Fibroblast of skin of scalp (primary cell): ENCODE measurements at places on chromosomes 4 and X.

- DNase-seq: peak; percentile 78
Observed at GRCh38 chr4:150056569-150056968, 21.7 kb upstream of the DCLK2 start.

DNA sequence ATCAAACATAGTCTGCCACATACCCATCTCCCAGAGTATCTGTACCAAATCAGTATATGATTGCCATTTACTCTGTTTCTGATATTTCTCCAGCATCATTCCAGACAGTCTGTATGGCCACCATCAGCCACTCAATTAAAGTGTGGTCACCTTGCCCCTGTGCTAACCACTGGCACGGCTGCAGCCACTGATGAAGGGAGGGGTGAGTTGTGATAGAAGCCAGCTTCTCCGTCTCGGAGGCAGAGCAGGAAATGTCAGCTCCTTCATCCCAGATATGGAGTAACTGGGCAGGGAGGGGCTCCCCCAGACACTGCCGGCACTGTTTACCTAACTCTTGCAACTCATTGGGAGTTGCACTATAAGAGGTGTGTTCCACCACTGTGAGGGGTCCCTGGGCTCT lies 30.3 kb downstream of the CXCL13 start:
- DNase-seq: no peak

DNA sequence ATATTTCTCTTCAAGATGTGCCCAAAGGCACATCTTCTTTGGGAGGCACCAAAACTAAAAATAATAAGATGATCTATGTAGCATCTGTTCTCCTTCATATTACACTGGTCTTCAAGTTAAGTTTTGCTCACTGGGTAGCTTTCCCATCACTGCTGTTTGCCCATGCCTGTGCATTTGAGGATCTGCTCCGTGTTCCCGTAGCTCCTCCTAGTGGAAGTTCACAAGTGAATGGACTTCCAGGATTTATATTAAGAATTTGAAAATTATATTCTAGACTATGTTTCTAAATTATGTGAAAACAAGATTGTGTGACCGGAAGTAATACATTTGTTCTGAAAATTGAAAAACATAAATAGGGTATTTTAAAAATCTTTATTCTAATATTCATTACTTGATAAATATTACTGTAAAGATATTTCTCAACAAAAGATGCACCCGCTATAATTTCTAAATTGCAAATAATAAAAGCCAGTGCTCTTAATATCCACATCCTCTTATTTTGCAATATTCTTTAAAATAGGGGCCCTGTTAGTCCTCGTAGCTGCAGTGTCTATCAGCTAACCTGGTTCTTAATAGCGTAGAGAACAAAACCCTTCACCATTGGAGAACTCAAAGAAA lies 147.7 kb downstream of the RBM46 start:
- peak; percentile 18 for DNase-seq

DNA sequence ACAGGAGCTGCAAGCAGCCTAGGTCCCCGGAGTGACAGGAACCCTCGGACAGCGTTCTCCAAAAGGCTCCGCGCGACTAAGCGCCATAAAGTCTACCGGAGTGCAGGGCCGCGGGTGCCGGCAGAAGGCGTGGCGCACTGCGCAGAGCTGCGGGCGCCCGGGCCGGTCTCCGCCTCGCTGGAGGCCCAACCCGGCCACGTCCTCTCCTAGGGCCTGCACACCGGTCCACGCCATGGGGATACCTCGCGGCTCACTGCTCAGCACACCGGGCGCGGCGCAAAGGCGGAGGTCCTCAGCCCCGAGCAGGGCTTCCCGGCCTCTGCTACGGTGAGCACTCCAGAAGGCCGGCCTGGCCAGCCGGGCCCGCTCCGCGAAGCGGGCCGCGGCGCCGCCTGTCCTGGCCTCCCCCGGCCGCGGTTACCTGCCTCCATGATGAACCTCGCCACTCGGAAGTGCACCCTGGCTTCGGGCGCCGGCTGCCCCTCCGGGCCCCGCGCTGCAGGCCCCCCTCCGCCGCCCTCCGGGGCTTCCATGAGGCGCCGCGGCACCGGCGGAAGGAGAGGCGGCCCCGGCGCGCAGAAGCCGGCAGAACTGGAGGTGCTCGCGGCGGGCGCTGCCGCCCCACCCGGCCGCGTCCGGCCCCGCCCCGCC lies at the start of gene CCNQ:
TSS of gene CCNQ (minus strand) at position 599 of the 651 bp plus-strand sequence. CDS start at position 533, 66 bp downstream.
- DNase-seq: peak; percentile 12

- DNase-seq: peak; percentile 48
Observed at GRCh38 chrX:133335027-133335426, 80.3 kb downstream of the GPC4 start.

DNA sequence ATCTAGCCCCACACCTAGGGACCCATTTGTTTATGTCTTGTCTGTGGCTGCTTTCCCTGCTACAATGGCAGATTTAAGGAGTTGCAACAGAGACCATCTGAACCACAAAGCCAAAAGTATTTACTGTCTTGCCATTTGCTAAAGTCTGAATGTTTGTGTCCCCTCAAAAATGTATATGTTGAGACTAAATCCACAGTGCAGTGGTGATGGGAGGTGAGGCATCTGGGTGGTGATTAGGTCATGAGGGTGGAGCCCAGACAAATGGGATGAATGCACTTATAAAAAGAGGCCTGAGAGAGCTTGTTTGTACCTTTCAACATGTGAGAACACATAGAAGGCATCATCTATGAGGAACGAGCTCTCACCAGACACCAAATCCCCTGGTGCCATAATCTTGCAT lies 137.3 kb downstream of the TMEM144 start:
- peak; percentile 55 for DNase-seq

DNA sequence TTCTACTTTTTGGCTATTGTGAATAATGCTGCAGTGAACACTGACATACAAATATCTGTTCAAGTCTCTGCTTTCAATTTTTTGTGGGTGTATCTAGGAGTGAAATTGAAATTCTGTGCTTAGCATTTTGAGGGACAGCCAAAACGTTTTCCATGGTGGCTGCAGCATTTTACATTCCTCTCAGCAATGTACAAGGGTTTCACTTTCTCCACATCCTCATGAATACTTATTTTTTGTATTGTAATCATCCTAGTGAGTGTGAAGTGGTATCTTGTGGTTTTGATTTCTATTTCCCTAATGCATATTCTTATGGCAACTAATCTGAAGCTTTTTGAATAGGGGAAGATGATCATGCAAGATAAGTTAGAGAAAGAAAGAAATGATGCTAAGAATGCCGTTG lies 40.3 kb downstream of the HSPA4L start:
- DNase-seq: no peak

GRCh38 chr4:179867300-179867878 lies 2375.8 kb upstream of the TENM3 start:
- DNase-seq: peak; percentile 67

DNA sequence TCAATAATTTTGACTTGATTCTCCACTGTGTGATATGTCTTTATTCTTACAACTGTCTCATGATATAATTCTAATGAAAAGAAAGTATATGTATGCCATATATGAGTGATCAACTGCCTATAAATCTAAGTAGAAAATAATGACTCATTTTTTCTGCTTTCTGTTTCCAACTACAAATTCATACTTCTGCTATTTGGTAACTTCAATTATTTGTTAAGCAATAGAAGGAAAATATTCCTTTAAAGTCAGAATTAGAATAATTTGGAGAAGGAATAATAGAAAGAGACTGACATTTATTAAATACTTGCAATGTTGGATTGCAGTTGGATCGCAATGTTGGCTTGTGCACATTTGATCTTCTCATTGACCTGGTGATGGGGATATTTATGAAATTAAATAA lies 204.2 kb upstream of the PACRGL start:
- no peak for DNase-seq

DNA sequence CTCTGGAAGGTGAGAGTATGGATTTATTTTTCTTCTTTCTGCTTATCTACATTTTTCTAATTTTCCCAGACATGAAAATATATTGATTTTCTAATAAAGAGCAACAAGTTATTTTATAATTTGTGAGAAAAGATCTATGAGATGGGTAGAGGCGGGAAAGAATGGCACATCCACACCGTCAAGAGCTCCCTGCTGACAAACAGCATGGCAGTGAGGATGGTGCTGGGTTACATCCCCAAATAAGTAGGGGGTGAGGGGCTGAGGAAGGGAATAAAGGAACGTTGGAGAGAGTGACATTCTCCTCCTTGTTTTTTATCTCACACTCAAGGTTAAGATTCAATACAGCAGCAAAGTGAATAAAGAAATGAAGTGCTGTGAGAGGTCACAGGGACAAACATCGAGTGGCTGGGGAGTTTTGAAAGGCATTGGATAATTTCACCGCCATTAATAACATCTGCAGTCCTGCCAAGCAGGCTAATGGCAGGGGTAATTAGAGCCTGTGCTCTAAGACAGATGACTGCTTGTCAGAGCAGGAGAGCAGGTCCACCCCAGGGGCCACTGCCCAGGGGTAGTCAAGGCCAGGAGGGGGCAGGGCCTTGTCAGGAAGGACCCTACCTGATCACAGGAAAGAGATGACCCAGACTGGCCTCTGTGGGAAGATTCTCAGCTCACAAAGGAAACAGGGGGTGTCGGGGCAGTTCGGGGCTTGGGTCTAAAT lies 323.8 kb downstream of the FBXW7 start:
- no peak for DNase-seq

DNA sequence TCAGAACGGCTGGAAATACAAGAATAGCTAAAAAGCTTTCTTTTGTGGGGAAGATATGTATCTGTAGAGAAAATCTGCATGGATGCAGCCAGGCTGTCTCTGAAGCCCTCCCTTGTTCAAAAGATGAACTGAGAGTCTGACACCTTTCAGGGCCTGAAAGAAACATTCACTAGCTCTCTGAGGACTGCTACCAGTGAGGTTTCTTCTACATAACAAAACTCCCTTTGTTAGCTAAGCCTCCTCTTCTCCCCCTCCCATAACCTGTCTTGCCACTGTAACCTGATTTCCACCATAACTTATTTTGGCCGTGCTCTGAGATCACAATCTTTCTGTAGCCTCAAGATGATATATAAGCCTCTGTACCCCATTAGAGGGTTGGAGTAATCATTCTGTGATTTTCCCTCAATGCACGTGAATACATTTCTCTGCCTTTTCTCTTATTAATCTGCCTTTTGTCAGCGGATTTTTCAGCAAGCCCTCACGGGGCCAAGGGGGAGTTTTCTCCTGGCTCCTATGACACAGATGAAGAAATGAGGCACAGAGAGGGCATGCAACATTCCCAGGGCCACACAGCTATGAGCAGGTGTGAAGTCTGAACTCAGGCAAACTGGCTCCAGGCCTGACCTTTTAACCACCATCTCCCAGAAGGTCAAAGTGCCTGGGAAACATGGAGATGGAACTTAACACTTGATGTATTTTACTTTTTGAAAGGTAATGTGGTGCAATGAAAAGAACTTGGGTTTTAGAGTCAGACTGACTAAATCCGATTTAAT lies 161.6 kb upstream of the PRDX4 start:
- DNase-seq: no peak

GRCh38 chrX:3449287-3449686 lies 102.8 kb upstream of the MXRA5 start:
- DNase-seq: peak; percentile 13

DNA sequence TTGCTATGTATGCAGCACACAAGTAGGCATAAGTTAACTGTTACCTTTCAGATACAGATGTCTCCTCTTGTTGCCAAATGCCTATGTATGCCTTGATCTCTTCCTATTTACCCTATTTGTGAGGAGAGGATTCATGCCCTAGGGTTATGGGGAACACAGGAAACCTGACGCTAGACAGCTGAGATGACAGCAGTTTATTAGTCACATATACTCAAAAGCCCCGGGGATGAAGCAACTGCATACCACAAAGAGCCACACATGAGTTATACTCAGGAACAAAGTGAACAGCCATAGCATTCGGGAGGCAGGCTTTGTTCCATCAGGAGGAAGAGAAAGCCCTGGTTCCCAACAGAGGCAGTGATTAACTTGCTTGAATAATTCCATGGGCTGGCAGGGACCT lies 1011.7 kb upstream of the PCDH7 start:
- DNase-seq: peak; percentile 33

- no peak for DNase-seq
Observed at GRCh38 chr4:20423420-20423819, 171.7 kb downstream of the SLIT2 start.

GRCh38 chrX:54089191-54089590 lies 44.9 kb upstream of the PHF8 start:
- DNase-seq: peak; percentile 27

- DNase-seq: no peak
Observed at GRCh38 chrX:100609591-100609990, 24.9 kb downstream of the TNMD start.

DNA sequence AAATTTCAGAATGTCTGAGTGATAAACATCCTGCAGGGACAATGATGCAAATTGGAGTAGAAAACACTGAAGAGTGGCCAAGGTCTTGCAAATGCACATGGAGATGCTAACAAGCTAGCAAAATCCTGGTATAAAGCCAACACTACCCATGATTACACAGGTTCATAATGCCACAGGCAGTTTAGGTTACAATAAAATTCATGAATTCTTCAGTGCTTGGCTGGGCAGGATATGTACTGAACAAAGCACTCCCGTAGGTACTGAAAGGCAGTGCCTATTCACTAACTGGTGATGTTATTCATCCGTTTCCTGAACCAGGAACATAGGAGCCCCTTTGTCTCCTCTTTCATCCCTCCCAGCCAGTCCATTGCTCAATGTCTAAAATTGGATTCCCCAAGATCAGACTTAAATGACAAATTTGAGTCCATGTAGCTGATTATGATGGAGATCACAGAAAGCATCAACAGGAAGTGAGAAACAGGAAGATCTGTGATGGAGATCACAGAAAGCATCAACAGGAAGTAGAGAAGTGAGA lies 244.5 kb downstream of the DMD start:
- no peak for DNase-seq

- no peak for DNase-seq
Observed at GRCh38 chr4:17218786-17219185, 293.1 kb downstream of the QDPR start.

- DNase-seq: no peak
Observed at GRCh38 chr4:164888096-164888715, 11.2 kb downstream of the APELA start.

DNA sequence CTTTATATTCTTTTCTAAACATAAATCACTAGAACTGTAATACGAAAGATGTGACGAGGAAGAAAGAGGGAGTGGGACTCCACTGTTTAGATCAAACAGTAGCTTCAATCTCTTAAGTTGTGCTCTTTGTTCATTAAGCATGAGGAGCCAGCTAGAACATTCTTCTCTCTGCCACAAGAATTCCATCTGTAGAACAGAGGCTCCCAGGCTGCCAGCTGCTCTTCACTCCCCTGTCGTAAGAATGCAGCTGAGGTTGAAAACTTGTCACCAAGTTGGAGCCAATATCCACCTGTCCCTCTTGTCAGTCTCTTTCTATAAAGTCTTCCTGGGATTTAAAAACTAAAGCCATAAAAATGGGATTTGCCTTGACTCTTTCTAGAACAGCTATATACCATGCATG lies 65.0 kb upstream of the SEC24B start:
- DNase-seq: peak; percentile 29

DNA sequence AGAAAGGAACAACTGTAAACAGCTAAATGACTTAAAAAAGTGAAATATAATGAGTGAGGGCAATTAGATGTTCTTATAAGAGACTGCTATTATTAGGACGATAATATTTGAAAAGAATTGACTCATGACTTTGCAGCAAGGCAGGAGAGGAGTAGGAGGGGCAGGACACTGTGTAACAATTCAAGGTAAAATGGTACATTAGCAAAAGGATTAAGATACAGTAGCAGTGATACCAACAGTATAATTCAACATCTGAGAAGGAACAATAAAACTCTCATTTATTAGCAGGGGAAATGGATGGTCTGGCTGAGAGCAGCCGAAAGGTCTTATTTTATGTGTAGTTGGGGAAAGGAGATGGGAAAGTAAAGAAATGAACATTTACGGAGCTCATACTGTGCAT lies 315.5 kb upstream of the BOD1L1 start:
- DNase-seq: no peak

GRCh38 chr4:145213245-145213644 lies 32.9 kb upstream of the OTUD4 start:
- no peak for DNase-seq
